D341Med (cell line): ENCODE measurements at places on chromosomes 7 and 10.

- DNase-seq: no peak
Observed at GRCh38 chr7:33798686-33799325, 106.5 kb upstream of the BMPER start.

- DNase-seq: no peak
Observed at GRCh38 chr10:67670401-67670800, 25.6 kb downstream of the CTNNA3 start.

DNA sequence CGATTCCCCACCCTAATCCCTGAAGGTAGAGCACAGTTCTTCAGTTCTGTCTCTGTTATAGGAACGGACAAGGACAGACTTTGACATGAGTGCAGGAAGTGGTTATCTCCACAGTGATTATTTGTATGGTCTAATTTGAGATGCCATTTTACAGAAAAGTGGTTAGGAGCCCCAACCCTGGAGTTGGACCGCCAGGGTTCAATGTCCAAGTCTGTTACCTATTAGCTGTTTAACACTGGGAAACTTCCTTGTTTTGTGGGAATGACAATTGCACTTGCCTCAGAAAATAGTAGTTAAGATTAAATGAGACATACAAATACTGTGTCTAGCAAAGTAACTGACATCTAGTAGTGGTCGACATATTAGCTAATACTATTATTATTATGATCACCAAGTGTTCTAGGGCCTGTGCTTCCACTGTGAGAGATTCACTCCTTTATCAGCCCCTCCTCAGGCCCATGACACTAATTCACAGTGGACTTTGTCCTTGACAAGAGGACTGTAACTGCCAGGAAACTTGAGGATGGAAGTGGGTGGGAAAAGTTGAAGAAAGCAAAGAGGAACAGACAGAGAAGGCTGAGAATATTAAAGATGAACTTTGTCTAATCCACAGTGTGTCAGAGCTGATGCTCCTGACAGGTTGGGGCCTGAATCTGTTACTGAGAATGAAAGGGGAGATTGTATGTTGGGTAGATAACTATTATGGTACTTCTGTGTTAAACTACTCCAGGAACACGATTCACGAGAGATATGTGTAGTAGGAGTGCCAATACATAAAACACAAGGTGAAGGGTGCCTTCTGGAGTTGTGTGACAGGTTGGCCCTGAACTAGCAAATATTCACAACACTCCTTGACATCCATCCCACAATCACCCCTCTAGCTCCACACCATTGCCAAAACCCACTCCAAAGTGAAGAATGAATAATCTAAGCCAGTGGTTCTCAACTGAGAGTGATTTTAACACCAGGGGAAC is 66.4 kb downstream of the TAC1 start:
- no peak for DNase-seq

- no peak for DNase-seq
Observed at GRCh38 chr7:483656-484355, 35.8 kb downstream of the PDGFA start.

DNA sequence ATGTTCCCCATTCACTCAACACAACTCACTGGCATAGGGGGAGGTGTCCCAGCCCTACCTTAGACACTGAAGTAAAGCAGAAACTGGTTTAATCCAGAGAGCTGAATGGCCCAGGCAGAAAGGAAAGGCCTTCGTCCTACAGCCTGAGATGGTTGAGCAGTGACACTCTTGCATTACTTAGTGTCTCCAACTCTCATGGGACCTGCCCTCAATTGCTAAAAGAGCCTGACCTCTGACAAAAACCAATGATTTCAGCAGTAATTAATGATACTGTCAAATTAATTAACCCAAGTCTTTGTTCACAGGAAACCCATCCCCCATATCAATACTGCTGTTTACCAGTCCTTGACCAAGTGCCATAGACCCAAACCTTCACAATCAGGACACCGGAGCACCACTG is 48.6 kb downstream of the ICA1 start:
- DNase-seq: no peak

GRCh38 chr10:71150796-71151195 is 61.6 kb upstream of the UNC5B start:
- peak; percentile 27 for DNase-seq

DNA sequence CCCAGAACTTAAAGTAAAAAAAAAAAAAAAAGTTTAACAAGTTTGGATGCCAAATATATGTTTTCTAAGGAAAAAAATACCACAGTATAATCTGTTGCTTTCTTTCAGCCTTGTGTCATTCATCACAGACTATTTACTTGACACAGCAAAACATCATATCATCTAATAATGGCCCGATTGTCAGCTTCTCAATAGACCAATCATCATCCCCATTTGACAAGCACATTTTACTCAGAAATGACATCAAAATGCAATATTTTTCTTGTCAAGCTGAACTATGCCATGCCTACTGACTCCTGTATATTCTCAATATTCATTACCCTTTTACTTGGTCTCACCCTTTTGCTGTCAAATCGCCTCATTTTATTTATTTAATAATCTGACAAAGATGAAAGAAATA is 249.7 kb downstream of the NRG3 start:
- DNase-seq: no peak

DNA sequence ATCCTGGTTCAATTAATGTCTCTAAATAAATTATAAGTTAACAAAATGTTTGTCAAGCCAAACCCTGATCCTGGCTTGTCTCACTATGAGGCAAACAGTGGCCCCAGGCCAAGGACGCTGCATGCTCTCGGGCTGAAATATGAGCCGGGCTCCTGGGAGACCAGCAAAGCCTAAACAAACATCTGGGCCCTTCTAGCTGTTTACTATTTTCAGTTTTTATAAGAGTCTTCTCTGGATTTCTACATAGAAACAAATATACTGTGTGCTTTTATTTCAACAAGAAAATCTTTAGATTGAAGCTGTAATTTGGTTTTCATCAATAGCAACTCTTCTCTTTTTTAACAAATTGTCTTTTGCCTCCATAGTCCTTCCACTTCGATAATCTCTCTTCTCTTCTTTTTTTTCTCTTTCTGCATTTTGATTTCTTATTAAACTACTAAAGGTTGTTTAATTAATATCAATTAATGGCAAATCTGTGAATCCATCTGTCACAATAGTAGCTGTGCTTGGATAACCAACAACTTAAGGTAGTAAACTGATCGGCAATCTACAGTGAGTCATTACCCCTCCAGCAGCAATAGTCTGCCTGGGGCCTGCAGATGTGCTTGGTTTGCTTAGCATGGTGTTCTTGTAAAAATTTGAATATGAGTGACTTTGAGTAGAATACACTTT is 83.3 kb upstream of the DNAJC1 start:
- peak; percentile 49 for DNase-seq

GRCh38 chr7:46968003-46968402 is 613.9 kb downstream of the TNS3 start:
- DNase-seq: no peak

GRCh38 chr7:144500225-144500624 is 96.7 kb upstream of the NOBOX start:
- no peak for DNase-seq

DNA sequence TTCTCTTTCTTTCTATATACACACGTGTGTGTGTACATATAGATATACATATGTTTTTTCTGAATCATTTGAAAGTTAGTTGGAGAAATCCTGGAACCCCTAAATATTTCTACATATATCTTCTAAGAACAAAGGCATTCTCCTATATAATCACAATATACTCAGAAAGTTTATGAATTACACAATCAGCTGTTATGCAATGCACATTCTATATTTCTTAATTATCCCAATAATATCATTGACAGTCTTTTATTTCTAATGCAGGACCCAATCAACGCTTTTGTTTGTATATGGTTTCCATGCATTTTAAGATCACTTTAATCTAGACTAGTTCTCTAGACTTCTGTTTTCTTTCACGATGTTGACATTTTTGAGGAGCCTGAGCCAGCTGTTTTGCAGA is 27.7 kb upstream of the ZNF746 start:
- DNase-seq: no peak
